Activated CD4-positive, alpha-beta T cell treated with anti-CD3 and anti-CD28 coated beads, Interleukin-2, Interleukin-6, amounts not matched to agents 100 ng/mL and 50 ng/mL, durations not matched to agents 16 hours and 8 hours (primary cell): ENCODE measurements at places on chromosomes 6 and 20.
A peak's percentile ranks its signal among the peaks of the same experiment; 100 is the strongest.

DNA sequence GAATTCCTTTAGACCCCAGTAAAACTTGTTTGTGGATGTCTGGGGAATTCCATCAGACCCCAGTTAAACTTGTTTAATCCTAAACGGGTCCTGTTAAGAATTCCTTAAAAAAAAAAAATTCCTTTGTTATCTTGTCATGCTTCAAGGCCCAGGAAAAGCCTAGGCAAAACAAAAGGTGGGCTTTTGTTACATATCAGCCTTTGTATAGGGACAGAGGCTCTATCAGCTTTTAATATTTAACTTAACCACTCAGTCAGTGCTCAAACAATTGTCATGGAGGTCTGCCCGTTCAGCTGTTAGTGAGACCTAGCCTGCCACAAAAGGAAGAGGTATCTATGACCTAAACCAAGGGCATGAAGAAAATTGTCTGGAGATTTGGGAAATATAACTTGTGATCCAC lies 53.1 kb downstream of the SLC22A1 start:
- DNase-seq: no peak

- DNase-seq: no peak
Observed at GRCh38 chr6:111806165-111806547, 67.1 kb downstream of the FYN start.

DNA sequence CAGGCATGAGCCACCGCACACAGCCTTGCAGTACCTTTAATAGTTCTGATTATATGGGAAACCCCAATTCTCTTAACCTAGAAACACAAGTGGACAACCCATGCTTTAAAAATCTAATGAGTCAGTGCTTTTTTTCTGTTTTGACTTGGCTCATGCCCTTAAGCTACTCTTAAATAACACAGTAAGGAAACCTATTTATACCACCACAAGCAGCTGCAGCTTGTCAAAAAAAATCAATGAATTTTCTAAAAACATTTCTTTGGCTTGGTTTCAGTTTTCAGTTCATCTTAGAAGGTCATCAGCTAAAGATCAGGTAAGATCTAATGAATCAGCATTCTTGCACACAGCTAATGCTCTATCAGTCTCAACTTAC lies 124.1 kb upstream of the DST start:
- no peak for DNase-seq

DNA sequence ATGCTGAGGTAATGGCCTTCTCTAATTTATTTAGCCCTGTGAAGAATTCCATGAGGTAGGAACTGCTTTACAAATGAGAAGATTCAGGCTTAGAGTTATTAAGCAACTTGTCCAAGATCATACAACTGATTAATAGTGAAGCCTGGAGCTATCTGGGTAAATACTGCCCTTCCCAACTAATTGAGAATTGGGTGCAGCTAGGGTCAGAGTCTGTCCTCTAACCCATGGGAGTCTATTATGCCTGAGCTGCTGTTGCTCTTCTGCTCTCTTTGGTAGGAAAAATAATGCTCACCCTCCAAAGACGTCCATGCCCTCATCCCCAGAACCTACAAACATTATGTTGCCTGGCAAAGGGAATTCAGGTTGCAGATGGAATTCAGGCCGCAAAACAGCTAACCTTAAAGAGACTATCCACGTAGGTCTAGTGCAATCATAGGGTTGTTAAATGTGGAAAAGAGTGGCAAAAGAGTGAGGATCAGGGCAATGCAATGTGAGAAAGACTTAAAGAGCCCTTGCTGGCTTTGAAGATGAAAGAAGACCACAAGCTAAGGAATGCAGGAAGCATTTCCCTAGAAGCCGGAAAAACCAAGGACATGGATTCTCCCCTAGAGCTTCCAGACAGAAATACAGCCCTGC lies 90.1 kb downstream of the SPTLC3 start:
- no peak for DNase-seq

- DNase-seq: no peak
Observed at GRCh38 chr20:44891826-44892225, 6.3 kb downstream of the YWHAB start.

GRCh38 chr6:38021029-38021428 lies 201.5 kb downstream of the ZFAND3 start:
- DNase-seq: no peak

- no peak for DNase-seq
Observed at GRCh38 chr20:44087857-44088120, 99.2 kb downstream of the JPH2 start.

DNA sequence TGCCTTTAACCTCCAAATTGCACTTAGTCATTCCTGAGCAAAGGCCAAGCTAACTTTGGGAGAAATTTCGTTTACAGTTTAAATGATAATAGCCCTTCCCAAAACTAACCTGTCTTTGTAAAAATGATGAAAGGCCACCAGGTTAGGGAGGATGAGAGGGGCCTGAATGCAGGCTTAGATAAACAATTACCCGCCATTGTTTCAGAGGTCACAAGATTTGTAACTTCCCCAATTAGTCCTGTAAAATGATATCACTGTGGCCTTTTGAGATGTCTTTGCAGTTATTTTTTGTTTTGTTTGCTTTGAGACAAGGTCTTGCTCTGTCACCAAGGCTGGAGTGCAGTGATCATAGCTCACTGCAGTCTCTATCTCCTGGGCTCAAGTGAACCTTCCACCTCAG lies 26.3 kb downstream of the GNL1 start:
- DNase-seq: no peak

DNA sequence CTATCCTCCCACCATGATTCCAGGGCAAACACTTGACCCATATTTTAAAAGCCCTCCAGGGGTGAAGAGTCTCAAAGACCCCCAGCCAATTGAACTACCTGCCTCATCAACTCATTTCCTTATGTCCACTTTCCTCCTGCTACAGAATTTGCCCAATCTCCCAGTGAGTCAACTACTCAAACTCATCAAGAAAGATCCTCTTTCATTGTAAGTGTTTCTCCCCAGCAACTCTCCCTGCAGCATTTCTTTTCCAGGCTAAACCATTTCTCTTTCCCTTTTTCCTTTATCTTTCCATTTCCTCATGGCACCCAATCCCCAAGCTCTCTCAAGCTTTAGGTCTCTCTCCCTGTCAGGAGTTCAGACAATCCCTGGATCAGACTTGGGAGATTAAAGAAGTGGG lies 1.5 kb downstream of the DLK2 start:
- DNase-seq: no peak

DNA sequence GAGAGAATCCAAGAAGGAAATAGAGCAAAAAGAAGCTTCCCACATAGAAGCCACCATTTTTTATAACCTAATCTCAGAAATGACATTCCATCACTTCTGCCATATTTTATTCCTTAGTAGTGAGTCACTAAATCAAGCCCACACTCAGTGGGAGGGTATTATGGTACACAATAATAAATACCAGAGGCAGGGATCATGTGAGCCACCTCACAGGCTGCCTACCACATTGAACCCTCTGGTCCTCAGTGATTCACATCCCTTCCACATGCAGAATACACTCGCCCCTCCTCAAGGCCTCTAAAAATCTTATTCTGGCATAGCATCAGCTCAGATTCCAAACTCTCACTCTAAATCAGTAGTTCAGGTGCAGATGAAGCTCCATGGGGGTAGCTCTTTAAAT lies 49.4 kb downstream of the TMC2 start:
- no peak for DNase-seq

DNA sequence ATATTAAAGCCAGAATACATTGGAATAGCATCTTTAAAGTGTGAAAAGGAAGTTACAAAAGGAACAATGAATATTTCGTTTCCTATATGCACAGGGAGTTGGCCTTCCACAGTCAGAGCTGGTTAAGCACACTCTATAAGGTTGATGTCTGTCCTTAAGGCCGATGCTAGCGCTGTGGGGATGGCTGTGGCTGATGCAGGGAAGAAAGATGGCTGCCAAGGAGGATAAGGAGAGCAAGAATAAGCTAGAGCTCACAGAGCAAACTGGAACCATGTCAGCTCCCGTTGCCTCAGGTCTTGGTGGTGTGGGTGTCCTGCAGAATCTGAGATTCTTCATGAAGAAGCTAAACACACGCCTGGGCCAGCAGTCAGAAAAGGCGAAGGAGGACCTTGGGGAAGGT lies 20.8 kb upstream of the STX11 start:
- no peak for DNase-seq

- DNase-seq: no peak
Observed at GRCh38 chr6:140897349-140897748, 1235.4 kb upstream of the GJE1 start.

DNA sequence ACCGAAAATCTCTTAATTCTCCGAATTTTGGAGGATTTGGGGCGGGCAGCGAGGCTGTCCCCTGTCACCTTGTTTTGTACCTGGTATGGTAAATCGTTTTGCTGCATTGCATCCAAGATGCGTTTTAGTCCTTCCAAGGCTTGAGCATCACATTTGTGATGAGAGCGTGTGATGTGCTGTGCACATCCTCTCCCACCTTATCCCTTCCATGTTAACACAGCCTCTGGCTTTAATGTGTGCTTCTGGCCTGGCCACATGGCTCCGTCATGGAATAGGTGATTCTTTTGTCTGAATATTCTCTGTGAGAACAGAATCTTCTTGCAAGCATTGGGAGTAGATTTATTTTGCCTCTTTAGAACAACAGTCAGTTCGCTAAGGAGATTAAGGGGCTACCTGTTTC lies 763 bp downstream of the TMEM14A start:
- DNase-seq: no peak

GRCh38 chr20:54085910-54086309 lies 15.5 kb upstream of the BCAS1 start:
- DNase-seq: no peak

- no peak for DNase-seq
Observed at GRCh38 chr6:33950891-33951889, 147.4 kb upstream of the MLN start.

- no peak for DNase-seq
Observed at GRCh38 chr6:112429226-112429625, 82.1 kb downstream of the RFPL4B start.

- DNase-seq: no peak
Observed at GRCh38 chr20:25643716-25644115, 19.9 kb upstream of the NANP start.

- DNase-seq: no peak
Observed at GRCh38 chr20:14220986-14221385, 116.4 kb downstream of the FLRT3 start.

GRCh38 chr6:155187106-155187505 lies 76.7 kb upstream of the CLDN20 start:
- peak; percentile 43 for DNase-seq

GRCh38 chr20:53557130-53557529 lies 36.5 kb downstream of the ZNF217 start:
- no peak for DNase-seq

GRCh38 chr6:111928139-111928538 lies 54.9 kb upstream of the FYN start:
- DNase-seq: no peak

GRCh38 chr6:107217248-107217647 lies 101.9 kb upstream of the BEND3 start:
- DNase-seq: no peak

GRCh38 chr20:44142413-44142812 lies 44.6 kb downstream of the JPH2 start:
- no peak for DNase-seq

- DNase-seq: no peak
Observed at GRCh38 chr6:139926711-139927110, 552.3 kb upstream of the CITED2 start.

DNA sequence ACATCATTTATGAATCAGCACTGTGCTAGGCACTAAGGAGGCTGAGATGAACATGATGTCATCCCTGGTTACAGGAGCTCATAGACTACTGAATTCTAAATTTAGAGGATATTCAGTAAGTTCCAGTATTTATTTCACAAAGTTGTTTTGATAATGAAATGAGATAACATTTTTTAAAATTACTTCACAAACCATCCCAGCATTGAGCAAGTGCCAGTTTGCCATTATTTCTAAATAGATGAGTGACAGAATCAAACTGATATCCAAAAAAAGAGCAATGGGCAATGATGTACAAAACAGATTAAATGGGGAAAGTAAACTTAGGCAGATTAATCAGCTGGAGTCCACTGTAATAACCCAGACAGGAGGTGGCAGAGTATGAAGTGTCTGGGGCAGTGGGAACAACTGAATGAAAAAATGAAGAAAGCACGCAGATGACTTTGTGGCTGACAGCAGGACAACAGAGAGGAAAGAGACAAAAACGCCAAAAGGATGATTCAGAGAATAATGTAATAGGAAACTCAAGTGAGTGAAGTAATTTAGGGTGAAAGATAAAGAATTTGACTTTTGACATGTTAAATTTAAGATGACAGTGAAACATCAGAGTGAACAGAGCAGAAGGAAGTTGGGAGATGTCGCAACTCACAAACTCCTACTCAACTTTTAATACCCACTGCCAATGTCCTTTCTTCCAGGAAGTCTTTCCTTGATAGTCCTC lies 70.2 kb downstream of the RCAN2 start:
- DNase-seq: no peak

GRCh38 chr6:83429857-83430610 lies 817 bp downstream of the ME1 start:
- DNase-seq: no peak

GRCh38 chr6:48630511-48630910 lies 519.5 kb upstream of the PTCHD4 start:
- no peak for DNase-seq

GRCh38 chr6:45816674-45817297 lies 198.9 kb downstream of the CLIC5 start:
- no peak for DNase-seq
